ENCODE measurements at places on chromosomes 3 and 15.

DNA sequence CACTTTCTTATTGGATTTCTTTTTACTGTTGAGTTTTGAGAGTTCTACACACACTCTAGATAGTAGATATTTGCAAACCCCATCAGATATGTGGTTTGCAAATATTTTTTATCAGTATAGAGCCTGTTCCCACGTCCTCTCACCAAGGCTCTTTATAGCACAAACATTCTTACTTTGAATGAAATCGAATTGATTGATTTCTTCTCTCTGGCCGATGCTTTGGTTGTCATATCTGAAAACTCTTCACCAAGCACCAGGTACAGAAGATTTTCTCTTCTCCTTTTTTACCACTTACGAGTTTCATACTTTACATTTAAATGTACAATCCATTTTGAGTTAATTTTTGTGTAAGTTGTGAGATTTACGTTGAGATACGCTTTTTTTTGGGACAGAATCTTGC, 163.4 kb downstream of the PTPRG start:
- no peak for DNase-seq

GRCh38 chr3:55330756-55331155, 156.3 kb downstream of the WNT5A start:
- no peak for DNase-seq

GRCh38 chr3:196694941-196695848, 16.9 kb downstream of the CEP19 start:
- DNase-seq, result no peak

DNA sequence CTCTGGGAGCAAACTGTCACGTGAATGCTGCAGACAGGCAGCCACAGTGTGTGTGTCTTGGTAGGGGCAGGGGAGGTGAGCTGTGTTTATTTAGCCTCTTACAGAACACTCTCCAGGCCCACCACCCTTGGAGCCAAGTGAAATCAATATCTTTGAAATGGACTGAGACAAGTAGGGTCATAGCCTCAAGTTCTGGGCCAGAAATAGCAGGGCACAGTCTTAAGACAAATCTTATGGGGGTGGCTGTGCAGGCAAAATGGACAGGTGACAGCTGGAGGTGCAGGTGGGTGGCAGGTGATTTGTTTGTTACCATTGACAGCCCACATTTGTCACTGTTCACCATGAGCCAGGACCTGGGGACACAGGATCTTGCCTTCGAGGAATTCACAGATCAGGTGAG, 93.6 kb upstream of the NMNAT3 start:
- DNase-seq, result no peak

DNA sequence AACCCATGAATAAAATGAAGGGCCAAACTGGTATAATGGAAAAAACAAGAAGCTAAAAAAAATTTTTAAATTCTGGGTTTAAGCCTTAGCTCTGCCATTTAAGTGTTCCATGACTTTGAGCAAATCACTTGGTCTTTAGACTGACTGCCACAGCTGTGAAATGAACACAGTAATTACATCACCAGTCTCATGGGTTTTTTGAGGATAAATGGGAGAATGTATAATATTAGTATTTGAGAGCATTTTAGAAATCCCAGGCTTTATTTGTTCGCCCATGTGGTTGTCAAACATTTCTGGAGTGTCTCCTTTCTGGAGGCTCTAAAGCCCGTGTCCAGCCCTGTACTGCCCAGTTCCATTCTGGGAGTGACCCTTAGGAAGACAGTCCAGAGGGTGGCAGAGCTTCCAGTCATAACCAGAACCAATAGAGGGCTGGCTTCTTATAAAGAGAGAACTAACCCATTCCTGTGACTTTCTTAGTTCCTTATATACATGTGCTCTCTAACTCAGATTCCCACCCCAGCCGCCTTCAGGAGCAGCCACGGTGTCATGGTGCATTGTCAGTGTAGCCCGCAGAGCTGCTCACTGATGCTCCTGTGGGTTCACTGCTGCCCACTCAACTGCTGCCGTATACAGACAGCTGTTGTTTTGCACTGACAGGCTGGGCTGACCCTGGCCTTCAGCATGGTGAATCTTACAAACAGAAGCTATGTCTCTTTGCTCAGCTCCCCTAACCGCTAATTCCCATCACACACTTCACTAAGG, 44.7 kb downstream of the BOC start:
- peak; percentile 24 for DNase-seq

DNA sequence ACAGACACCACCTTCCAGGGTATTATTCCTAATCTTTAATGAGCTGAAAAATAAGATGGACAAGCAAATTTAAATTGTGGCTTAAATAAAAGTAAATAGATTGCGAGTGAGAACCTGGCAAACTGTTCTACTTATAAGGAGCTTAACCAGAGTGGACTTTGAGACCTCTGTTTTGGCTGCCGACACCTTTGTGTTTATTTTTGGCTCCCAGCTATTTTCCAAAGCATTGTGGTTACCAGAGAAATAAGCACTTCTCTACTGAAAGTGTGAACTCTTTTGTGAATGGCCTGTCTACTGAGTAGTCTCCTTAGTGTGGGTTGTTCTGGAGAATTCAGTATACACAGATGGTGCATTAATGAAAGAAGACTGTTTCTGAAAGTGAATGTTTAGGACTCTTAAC, 109.4 kb downstream of the ATP8B4 start:
- DNase-seq, result no peak

DNA sequence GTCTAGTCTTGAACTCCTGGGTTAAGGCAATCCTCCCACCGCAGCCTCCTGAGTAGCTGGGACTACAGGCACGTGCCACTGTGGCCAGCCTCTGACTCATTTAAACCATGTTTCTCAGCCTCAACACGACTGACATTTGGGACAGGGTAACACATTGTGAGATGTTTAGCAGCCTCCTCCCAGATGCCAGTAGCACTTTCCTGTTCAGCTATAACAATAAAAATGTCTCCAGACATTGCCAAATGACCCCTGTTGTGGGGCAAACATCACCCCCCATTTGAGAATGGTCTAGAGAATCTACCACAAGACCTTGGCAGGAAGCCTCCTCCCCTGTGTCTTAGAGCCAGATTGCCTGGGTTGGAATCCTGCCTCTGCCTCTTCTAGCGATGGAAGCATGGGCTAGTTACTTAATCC, 8.4 kb downstream of the TMEM40 start:
- no peak for DNase-seq

DNA sequence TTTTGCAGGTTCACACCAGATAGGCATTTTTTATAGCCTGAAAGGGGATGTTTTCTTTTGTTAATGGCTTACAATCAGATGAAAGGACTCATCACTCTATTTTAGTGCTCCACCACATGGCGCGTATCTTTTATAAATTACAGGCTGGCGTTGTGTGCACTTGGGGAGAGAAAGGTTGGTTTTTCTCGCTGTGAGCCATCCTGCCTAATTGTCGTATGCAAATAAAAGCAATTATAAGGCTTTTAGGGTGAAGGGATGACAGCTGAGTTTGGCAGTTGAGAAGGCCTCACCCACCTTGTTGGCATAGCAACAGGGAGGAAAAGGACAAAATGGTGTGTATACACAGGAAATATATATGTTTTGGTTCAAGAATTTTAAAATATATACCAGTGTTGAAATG, 268.0 kb downstream of the NR2F2 start:
- DNase-seq, result no peak

GRCh38 chr3:12620729-12621128, 43.2 kb downstream of the RAF1 start:
- DNase-seq, result no peak

DNA sequence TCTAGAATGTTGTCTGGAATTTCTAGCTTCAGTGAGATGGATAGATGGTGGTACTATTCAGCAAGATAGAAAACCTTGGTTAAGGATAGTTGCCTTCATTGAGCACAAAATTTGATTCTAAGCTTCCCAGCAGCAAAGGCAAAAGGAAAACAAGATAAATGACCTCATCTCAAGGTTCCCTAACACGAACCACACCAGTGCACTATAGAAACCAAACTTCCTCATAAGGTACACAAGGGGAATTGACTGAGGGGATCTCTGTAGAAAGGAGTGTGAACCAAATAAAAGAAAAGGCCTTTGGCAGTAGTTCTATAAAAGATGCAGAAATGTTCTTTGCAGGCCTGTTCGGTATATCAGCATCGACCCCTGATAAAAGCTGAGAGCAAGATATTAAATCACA, 288.9 kb downstream of the SHQ1 start:
- no peak for DNase-seq

- no peak for DNase-seq
Observed at GRCh38 chr3:143360244-143360643, 240.7 kb downstream of the CHST2 start.

DNA sequence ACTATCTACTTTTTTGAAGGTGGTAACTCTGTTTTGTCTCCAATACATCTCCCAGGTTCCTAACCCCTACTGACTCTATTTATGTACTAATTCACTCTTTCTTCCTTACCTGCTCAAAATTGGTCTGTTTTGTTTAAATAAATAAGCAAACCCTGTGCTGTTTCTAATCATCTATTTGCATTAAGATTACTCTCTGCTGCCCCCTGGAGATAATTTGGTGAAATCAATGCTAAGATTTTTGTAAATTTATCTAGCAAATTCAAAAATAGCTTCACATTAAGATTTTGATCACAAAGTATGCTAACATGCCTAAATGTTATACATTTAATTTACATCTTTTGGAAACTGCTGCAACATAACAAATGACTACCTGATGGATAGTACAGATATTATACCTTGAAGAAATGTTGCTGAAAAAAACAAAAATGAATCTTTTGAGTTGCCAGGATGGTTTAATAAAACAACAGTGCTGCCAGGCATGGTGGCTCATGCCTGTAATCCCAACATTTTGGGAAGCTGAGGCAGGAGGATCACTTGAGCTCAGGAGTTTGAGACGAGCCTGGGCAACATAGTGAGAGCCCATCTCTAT, 4.4 kb upstream of the CD200R1 start:
- no peak for DNase-seq

DNA sequence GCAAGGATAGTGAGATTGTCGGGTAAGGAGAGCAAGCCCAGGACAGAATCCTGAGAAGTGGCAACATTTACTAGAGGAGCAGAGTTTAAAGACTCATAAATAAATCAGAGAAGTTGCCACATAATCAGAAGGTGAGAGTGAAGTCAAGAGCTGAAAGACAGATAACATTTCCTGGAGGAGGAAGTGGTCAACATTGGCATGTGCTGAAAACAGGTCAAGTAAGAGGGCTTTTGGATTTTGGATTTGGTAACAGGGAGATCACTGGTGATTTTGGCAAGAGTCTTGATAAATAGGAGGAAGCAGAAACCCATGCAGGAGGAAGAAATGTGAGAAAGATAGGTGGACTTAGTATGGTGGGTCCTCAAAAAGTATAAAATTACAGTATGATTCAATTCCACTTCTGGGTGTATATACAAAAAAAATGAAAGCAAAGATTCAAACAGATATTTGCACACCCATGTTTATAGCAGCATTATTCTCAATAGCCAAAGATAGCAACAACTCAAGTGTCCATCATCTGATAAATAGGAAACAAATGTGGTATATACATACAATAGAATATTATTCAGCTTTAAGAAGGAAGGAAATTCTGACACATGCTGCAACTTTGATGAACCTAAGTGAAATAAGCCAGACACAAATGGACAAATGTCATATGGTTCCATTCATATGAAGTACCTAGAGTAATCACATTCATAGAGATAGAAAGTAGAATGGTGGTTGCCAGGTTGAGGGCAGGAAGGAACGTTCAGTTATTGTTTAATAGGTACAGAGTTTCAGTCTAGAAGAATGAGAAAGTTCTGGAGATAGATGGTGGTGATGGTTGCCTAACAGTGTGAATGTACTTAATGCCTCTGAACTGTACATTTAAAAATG, 27.3 kb upstream of the MBNL1 start:
- DNase-seq, result no peak

- peak; percentile 77 for DNase-seq
Observed at GRCh38 chr3:52444860-52445793, at the start of gene SEMA3G. SEMA3G (minus strand) TSS chr3:52445103; CDS start chr3:52445027, 76 bp downstream.

GRCh38 chr3:119700269-119700919, 2.4 kb upstream of the CFAP91 start:
- DNase-seq, result no peak

GRCh38 chr3:108546692-108547091, 36.3 kb upstream of the MYH15 start:
- DNase-seq, result no peak

GRCh38 chr15:64703632-64703959, 71.8 kb downstream of the RBPMS2 start:
- no peak for DNase-seq

- DNase-seq, result no peak
Observed at GRCh38 chr3:58375254-58375653, 42.6 kb downstream of the PXK start.

DNA sequence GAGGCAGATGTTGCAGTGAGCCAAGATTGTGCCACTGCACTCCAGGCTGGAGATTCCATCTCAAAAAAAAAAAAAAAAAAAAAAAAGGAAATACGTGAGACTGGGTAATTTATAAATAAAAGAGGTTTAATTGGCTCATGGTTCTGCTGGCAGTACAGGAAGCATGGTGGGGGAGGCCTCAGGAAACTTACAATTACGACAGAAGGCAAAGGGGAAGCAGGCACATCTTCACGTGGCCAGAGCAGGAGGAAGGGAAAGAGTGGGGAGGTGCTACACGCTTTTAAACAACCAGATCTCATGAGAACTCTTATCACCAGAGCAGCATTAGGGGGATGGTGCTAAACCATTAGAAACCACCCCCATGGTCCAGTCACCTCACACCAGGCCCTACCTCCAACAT, 138.2 kb upstream of the IL12A start:
- DNase-seq, result no peak
